ENCODE measurements at places on chromosomes 13 and 19.

- peak; percentile 76 for DNase-seq
These were observed 512.1 kb downstream of the IRS2 start for GRCh38 chr13:109274188-109274821.

DNA sequence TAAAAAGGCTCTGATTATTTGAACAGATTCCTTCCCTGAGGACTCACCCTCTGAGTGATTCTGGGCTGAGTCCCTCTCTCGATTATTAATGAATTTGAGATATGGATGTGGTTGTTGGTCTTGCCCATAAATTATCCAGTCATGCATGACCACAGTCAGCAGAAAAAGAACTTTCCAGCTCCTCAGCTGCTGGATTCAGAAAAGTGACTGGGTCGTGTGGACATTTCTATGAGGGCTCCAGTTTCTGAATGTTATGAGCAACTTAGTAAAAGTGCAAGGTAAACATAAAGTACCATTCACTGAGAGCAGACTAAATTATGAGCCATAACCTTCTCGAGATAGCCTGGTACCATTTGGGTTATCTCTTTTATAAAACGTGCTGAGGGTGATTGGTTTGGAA lies 100.1 kb upstream of the CLDN10 start:
- peak; percentile 33 for DNase-seq

DNA sequence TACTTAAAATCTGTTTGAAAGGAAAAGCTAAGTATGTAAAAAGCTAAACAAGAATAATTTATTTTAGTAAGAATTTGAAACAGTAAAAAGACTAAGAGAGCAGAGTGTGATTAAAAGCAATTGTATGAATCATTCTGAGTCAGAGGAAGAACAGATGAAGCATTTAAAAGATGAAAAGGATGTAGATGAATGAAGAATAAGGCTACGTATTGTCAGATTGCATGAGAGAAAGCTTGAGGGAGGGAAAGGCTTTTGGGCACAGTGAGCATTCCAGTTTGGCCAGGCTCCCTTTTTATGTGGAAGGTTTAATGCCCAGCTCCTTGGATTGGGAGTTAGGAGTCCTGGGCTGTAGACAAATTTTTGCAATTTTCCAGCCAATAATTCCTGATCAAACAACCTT lies 117.7 kb downstream of the FREM2 start:
- DNase-seq: peak; percentile 83

GRCh38 chr19:38012290-38012689 lies 105.3 kb downstream of the SIPA1L3 start:
- DNase-seq: no peak

GRCh38 chr19:27759896-27760295 lies 1453.1 kb downstream of the UQCRFS1 start:
- DNase-seq: no peak

DNA sequence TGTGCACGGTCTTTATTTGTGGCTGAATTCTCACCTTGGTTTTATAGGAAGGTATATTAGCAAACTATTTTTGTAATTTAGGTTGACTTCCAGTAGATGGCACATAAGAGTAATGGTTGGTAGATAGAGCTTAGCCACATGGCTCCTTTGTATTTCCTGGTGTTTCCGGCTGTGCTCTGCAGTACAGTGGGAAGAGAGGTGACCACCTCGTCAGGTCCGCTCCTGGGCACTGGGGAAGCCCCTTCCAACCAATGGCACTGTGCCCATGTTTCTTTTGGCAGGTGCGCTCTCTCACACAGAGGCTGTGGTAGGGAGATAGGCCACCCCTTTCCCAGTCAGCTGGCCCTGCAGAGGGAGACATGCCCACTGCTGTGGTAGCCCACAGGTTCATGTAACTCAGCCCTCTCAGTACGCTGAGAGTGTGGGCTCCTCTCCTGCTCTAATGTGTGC lies 74.3 kb upstream of the ATP12A start:
- DNase-seq: peak; percentile 52

DNA sequence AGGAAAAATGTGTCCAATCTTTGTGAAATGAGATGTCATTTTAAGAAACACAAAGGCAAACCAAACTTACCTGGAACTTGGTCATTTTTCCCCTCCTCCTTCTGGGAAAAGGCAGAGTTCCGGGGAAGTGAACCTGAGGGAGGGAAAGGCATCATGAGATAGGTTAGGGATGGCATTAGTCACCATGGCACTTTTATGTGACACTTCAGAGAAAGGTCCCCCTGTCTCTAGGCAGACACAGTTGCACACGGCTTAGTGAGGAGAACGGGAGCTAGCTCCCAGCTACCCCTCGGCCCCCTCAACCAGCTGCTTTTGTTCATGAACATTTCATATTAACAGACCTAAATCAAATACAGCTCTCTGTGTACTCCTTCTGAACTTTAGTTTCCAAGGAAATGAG lies 1.5 kb downstream of the ZNF235 start:
- peak; percentile 13 for DNase-seq

- peak; percentile 62 for DNase-seq
These were observed 11.5 kb downstream of the S1PR2 start for GRCh38 chr19:10219678-10220077.

- DNase-seq: no peak
These were observed 117.6 kb upstream of the SOX21 start for GRCh38 chr13:94829837-94830365.

DNA sequence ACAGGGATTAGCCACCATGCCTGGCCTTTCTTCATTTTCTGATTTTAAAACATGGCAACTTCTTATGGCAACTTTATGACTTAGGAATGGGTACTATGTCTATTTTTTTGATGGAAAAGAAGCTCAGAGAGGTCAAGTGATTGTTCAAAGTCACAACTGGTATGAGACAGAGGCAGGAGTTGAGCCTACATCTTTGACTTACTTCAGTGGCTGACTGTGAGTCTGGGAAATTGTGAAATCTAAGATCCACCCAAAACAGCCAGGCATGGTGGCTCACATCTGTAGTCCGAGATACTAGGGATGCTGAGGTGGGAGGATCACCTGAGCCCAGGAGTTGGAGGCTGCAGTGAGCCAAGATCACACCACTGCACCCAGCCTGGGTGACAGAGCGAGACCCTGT lies 2.4 kb upstream of the ACTL9 start:
- no peak for DNase-seq

GRCh38 chr13:20514866-20515265 lies 10.8 kb downstream of the CRYL1 start:
- no peak for DNase-seq

DNA sequence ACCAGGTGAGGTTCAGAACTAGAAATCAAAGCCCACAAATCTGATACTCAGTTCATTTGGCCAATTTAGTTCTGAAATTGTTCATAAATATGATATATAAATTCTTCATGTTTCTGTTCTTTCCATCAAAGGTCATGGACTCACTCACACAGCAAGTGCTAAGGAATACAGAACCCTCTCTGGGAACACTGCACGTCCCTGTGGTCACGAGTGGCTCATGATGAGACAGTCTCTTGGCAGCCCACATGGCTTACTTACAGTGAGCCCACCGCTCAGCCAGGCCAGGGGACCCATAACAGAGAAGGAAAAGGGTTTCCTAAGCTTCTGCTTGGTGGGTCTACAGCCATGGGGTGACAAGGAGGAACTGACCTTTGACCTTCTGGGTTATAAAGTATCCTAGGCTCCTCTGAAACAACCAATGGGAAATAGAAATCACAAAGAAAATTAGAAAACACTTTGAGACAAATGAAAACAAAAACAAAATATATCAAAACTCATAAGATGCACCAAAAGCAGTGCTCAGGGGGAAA lies 67.4 kb downstream of the CDADC1 start:
- DNase-seq: peak; percentile 43

- no peak for DNase-seq
These were observed 34.5 kb downstream of the SPRY2 start for GRCh38 chr13:80306337-80306972.

DNA sequence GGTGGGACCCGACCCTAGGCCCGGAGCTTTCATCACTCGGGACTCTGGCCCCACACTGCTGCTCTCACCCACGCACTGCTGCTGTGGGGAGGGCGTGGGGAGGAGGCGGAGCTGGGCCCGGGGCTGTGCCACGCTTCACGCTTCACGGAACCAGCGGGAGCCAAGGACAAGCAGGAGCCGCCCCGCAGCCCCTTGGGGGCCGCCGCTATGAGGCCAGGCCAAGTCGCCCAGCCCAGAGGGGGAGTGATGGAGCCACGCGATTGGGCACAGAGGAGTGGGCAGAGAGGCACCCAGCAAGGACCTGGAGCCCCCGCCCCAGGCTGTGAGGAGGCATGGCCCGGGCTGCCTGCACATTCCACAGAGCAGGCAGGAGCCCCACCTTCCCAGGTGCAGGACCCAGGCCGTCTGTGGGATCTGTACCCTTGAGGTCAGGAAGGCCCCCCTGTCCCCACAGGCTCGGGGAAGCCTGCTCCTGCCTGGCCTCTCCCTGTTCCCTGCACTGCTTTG lies 10.2 kb upstream of the SUPT20H start:
- no peak for DNase-seq

- no peak for DNase-seq
These were observed 10.0 kb downstream of the CUL4A start for GRCh38 chr13:113219256-113219940.

DNA sequence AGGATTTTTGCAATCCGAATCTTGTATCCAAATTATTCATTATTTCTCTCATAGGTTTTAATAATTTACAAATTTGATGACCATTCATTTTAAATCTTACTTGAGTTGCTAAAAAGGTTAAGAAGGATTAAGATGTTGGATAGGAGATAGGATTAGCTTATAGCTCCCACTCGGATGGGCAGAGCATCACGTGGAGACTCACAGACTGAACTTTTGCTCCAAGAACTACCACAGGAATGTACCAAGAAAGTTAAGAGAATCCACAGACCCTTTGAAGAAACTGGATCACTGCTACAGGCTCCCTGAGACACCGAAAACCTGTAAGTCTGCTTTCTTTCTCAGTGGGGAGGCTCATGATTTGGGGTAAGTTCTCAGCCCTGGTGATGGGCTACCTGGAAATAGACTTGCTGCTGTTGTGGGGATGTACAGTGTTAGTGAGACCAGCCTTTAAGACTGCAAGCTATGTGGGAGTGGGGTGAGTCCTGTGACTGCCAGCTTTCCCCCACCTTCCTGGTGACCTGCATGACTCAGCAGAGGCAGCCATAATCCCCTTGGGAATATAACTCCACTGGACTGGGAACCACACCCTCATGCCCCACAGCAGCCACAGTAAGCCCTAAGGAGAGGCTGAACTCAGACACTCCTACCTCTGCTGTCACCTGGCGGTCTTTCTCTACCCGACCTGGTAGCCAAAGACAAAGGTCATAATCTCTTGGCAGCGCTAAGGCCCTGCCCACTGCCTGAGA lies 1458.0 kb downstream of the OLFM4 start:
- no peak for DNase-seq

DNA sequence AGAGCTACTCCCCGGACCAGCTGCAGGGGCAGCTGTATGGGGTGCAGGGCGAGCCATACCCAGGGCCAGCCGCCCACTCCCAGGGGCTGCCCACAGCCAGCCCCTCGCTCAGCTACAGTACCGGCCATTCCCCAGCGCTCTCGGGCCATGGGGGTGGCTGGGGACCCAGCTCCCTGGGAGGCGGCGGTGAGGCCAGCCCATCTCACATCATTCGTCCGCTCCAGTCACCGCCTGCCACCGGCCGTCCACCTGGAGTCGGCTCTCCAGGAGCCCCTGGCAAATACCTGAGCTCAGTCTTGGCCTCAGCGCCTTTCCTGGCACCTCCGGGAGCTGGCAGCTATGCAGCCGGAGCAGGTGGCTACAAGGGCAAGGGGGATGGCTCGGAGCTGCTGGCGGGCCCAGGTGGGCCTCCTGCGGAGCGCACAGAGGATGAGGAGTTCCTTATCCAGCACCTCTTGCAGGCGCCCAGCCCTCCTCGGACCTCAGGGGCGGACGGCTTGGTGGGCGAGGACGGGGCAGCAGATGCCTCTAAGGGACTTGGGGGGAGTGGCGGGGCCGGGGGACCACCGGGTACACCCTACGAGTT lies 4.9 kb downstream of the PRR12 start:
- DNase-seq: no peak

GRCh38 chr13:100381595-100382224 lies 206.9 kb downstream of the GGACT start:
- no peak for DNase-seq

DNA sequence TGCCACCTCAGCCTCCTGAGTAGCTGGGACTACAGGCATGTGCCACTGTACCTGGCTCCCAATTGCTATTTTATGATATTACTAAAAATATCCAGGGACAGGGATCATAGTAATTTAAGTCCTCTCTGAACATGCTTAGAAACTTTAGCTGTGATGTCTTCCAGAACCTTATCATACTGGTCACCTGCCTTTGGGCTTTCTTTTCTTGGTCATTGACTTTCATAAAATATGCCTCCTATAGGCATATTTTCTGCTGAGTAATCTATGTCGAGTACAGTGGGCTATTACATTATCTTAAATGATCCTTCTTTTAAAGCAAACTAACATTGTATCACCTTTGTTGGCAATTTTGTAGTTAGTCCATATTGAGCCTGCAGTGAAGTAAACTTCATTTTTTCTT lies 6.2 kb downstream of the UCHL3 start:
- DNase-seq: no peak

- DNase-seq: no peak
These were observed 207.7 kb upstream of the DACH1 start for GRCh38 chr13:72074663-72075062.

DNA sequence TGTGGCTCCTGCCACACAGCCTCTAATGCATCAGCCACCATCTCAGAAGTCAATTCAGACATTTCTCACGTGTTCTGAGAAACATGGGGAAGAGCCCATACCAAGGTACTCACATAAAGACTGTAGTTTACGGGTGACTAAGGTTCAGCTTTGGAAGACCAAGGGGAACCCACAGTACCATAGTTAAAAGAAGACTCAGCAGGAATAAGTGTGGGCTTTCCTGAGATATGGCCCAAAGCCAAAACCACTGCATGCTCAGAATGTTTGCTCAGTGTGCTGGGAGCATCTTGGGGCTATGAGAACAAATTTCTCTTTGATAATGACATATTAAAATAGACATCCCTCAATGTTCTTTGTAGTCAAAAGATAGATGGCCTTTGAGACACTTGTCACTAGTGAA lies 283.8 kb downstream of the DCT start:
- DNase-seq: peak; percentile 92

DNA sequence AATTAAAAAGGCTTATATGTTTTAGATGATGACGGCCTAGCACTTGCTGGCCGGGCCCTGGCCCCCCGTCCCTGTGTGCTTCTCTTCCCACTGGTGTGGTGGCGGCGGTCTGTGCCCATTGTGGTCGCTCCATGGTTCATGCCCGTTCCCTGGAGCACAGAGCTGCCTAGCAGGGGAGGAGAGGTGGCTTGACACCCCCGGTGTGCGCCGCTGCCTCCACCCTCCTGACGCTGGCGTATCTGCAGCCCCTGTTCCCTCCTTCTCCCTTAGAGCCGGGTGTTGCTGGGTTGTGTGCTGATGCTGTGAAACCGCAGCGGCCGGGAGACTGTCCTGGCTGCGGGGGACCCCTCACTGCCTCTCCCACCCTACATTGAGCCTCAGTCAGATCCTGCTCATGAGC lies 29.1 kb downstream of the DOT1L start:
- DNase-seq: no peak

GRCh38 chr13:114070098-114070799 lies 62.2 kb downstream of the RASA3 start:
- no peak for DNase-seq

- peak; percentile 77 for DNase-seq
These were observed 4.0 kb upstream of the NKPD1 start for GRCh38 chr19:45164577-45165335.

GRCh38 chr19:53894707-53895106 lies 12.7 kb downstream of the PRKCG start:
- no peak for DNase-seq
